ENCODE measurements at places on chromosomes 1 and 21.

DNA sequence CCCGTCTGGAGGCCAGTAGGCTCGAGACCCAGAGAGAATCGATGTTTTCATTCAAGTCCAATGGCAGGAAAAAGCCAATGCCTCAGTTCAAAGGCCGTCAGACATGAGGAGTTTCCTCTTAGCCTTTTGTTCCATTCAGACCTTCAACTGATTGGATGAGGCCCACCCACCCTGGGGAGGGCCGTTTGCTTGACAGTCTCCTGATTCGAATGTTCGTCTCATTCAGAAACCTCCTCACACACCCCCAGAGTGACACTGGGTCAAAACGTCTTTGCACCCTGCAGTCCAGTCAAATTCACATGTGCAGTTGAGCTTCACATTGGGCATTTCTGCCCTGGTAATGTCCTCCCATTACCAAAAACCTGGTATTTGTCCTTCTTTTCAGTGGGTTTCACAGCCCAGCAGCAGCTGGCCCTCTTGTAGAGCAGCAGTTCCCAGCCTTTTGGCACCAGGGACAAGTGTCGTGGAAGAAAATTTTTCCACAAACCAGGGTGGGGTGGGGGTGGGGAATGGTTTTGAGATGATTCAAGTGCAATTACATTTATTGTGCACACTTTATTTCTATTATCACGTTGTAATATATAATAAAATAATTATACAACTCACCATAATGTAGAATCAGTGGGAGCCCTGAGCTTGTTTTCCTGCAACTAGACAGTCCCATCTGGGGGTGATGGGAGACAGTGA, 40.1 kb downstream of the RSPH1 start:
- DNase-seq = no peak

- no peak for DNase-seq
Observed at GRCh38 chr1:192589813-192590212, 14.2 kb downstream of the RGS1 start.

DNA sequence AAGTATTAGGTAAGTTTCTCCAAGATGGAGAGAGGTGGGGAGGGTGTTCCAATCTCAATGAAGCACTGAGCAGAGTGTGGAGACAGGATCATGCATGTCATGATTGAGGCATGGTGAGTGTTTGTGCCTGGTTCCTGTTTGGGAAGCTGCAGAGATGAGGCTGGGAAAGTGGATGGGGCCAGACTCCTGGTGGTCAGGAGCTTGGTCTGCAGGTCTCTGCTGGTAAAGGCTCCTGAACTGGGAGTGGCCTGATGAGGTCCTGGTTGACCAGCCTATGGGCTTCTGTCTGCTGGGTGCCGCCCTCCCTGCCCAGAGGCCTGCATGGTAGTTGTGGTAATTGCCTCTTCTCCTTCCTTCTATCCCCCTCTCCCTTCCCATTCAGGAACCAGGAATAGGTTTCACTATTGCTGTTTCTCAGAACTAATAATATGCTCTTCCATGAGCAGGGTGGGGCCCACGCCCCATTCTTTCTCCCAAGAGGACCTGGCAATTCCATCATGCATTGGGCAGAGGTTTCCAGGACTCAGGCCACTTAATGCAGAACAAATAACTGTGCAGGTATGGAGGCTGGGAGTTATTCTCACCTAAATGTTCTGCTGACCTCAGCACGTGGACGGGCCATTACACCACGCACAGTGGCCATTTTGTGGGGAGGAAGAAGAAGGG, 24.5 kb downstream of the PROK1 start:
- DNase-seq = no peak

DNA sequence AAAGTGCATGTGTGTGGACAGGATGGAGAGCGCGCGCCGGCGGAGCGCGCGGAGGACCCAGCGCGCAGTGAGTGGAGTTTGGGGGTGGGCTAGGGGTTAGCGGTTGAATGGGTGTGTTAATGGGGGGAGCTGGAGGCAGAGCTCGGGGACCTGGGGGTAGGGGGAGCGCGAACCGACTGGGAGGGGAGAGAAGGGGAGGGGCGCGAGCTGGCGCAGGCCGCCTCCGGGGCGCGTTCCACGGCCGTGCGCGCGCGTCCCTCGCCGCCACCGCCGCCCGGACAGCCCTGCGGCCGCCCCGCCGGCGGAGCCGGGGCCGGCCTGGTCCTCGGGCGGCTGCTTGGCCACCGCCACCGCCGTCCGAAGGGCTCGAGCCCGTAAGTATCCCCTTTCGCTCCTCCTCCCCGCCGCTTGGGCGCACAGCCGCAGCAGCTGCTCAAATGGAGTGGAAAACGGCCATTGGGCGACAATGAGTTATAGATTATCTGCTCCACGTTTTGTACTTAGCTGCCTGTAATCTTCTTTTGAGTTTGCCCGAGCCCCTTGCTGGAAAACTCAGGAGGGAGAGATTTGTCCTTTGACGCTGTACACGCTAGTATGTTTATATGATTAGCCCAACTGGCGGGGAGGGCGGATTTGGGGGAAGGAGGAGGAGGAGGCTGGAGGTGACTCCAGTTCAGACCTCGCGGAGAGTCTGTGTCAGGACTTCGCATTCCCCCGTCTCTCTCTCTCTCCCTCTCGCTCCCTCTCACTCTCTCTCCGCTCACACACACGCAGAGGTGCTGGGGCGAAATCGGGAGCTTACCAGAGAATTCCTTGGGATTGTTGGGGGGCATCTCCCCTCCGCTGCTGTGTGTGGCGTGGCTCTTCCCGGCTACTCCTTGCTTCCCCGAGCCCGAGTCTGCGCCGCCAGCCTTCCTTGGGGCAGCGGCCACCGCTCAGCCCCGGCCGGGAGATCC, at the start of gene ADGRL2:
Gene ADGRL2 (plus strand): TSS at position 240 of the 956 bp plus-strand sequence. CDS start 36,051 bp downstream, outside the sequence.
- no peak for DNase-seq

DNA sequence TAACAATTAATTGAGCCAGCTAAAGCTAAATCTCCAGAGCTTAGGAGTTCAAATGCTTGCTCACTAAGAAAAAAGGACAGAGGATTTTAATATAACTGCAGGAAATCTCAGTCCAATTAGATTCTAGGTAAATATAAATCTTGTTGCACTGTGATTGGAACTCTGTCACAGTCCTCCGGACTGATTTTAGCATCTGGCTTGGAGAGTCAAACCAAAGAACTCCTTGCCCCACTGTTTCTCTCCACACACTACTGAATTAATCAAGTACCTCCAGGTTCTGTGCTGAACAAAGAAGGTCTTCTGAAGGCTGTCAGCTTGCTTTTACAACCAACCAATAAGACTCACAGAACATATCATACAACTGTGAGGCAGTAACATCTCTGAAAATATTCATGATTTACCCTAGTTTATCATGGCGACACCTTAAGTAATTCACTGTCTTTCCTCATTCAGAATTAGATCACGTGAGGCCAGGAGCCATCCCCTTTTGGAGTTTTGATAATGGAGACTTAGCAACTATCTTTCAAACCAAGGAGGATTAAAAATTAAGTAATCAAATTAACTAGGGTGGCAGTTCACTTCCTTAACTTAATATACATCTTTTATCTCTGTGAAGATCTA, 176.0 kb downstream of the RERE start:
- DNase-seq = no peak

DNA sequence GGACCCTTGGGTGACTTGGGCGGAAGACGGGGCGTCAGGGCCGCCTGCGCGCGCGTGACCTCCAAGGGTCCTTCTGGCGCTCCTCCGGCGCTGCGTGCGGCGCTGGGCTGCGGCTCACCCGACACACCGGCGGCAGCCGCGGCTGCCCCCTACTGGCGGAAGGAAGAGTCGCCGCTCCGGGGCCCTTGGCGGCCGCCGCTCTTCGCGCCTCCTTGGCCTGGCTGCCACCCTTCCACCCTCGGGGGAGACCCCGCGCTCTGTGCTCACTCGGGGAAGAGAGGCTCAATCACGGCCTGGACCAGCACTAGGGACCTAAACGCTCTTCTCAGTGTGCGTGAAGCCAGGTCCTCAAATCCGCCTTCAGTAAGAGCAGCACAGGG, 89.7 kb downstream of the DMRTA2 start:
- peak; percentile 61 for DNase-seq

GRCh38 chr1:66412704-66413103, 121.2 kb upstream of the SGIP1 start:
- DNase-seq = no peak

DNA sequence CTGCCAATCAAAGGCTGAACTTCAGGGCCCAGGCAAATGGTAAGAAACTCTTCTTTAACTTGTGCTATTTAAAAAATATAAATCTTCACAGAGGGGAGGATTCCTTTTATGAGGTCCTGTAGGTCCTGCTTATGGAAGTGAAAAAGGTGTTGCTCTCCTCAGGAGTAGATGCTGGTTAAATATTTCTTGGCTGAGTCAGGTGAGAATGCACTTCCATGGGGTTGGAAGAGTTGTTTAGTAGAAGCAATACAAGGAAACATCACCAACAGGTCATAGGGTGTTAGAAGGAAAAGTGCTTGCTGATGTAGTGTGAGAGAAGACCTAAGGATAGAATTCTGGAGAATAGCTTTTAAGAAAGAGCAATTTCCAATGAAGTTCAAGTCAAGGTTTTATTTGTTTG, 42.2 kb upstream of the ATP1A1 start:
- DNase-seq = no peak

- DNase-seq = no peak
Observed at GRCh38 chr21:29304597-29304996, 5.9 kb downstream of the BACH1 start.

- no peak for DNase-seq
Observed at GRCh38 chr1:67941746-67942145, 108.5 kb upstream of the GNG12 start.

- DNase-seq = no peak
Observed at GRCh38 chr1:234541286-234541975, 62.5 kb upstream of the TARBP1 start.

GRCh38 chr1:15788624-15789301, 18.7 kb downstream of the UQCRHL start:
- no peak for DNase-seq

DNA sequence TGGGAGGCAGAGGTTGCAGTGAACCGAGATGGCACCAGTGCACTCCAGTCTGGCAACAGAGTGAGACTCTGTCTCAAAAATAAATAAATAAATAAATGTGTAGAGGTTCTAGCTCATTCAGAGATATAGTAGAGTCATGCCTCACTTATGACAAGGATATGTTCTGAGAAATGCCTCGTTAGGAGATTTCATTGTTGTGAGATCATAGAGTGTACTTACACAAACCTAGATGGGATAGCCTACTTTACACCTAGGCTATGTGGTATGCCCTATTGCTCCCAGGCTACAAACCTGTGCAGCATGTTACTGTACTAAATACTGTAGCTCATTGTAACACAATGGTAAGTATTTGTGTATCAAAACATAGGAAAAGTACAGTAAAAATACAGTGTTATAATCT, 155.3 kb upstream of the JUN start:
- DNase-seq = no peak

- no peak for DNase-seq
Observed at GRCh38 chr1:43011020-43011419, 52.4 kb upstream of the SLC2A1 start.

DNA sequence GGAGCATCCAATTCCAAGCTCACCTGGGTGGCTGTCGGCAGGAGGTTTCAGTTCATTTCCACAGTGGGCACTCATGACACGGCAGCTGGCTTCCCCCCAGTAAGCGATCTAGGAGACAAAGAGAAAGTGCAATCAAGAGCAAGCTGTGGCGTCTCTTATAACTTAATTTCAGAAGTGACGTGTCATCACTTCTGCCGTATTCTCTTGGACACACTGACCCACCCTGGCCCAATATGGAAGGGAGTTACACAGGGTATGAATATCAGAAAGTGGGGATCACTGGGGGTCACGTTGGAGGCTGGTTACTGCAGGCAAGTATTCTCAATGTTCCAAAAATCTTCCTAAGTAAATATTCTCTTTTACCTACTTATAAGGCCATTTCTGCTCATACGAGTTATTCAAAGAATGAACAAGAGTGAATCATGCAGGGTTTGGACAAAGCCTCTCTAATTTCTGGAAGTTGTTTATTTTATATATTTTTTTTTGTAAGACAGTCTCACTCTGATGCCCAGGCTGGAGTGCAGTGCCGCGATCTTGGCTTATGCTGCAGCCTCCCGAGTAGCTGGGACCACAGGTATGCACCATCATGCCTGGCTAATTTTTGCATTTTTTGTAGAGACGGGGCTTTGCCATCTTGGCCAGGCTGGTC, 46.5 kb upstream of the GREM2 start:
- DNase-seq = no peak

GRCh38 chr1:77906019-77906545, 17.7 kb downstream of the NEXN start:
- DNase-seq = no peak

DNA sequence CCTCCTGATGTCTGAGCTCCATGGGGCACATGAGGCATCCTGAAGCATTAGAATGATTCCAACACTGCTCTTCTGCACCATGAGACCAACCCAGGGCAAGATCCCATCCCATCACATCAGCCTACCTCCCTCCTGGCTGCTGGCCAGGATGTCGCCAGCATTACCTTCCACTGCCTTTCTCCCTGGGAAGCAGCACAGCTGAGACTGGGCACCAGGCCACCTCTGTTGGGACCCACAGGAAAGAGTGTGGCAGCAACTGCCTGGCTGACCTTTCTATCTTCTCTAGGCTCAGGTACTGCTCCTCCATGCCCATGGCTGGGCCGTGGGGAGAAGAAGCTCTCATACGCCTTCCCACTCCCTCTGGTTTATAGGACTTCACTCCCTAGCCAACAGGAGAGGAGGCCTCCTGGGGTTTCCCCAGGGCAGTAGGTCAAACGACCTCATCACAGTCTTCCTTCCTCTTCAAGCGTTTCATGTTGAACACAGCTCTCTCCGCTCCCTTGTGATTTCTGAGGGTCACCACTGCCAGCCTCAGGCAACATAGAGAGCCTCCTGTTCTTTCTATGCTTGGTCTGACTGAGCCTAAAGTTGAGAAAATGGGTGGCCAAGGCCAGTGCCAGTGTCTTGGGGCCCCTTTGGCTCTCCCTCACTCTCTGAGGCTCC, 11.1 kb upstream of the RASSF5 start:
- DNase-seq = no peak

GRCh38 chr1:103448560-103448959, 76.9 kb upstream of the RNPC3 start:
- no peak for DNase-seq

- no peak for DNase-seq
Observed at GRCh38 chr1:87170157-87170556, 158.5 kb upstream of the LMO4 start.

Measured in stimulated activated CD4-positive, alpha-beta T cell treated with anti-CD3 and anti-CD28 coated beads, Interleukin-4, amount 100 ng/mL, for 1 hour (primary cell).